ENCODE measurements at places on chromosomes 1 and 21. TPM values are rescaled to one million over a fixed set of nuclear protein-coding genes. Genes with fewer than 3 reads are reported as not detected.

GRCh38 chr1:53369761-53370160 lies 41.9 kb upstream of the LRP8 start:
- DNase-seq = peak; percentile 66

DNA sequence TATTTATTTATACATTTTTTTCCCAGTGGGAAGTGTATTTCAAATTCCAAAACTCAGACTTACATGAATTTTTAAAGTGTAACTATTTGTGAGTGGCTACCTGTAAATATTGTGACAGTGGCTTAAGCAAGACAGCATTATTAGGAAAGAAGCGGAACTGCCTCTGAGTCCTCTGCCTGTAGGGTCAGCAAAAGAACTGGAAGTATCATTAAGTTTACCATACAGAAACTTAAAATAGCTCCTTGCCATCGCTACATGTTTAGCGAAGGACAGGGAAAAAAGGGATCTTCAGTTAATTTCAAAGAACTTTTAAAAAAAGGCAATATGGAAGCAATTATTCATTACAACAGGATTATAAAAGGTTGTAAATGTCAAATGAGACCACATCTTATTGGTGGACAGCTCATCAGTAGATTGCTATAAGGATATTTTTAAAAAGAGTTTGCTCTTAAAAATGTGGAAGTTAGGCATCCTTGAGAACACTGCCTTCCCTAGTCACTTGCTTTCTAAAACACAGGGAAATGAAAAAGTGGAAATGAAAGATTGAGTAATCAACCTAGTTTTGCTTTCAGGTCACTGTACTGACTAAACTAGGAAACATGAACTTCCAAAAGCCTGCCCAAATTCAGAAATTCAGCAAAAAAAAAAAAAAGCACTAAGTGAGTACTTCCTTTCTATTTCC lies 39.2 kb downstream of the NSL1 start:
- DNase-seq = no peak

DNA sequence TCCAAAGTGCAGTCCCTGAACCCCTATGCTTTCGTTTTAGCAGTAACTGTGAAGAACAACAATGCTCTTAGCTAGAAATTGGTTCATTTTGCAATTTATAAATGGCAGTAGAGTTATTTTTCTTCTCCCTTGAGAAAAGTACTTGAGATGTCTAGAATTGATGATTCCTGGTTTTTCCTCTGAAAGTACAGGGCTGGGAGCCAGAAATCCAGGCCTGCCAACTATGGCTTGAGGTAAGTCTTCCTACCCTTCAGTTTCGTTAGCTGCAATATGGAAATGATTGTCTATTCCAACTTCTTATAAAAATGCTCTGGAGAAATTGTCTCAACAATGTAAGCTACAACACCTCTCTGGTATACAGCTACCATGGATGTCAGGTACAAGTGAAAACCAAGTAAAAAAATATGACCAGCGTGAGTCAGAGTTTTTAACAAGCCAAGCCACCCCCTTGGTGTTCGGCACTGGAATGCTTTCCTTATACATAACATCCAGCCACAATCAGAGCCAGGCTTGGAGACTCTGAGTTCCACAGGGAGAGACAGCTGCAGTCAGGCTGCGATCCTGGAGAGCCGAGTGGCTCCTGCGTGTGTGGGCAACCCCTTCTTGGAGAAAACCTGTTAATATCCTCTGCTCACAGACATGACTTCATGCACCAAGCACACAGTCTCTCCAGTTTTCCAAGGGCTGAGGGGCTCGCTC lies 22.0 kb downstream of the TSPAN2 start:
- no peak for DNase-seq

- no peak for DNase-seq
Observed at GRCh38 chr1:3067301-3067670, 1.7 kb upstream of the PRDM16 start.

GRCh38 chr1:204703268-204703664 lies 17.7 kb upstream of the LRRN2 start:
- no peak for DNase-seq

- no peak for DNase-seq
Observed at GRCh38 chr1:43402089-43402865, 12.6 kb downstream of the SZT2 start.

DNA sequence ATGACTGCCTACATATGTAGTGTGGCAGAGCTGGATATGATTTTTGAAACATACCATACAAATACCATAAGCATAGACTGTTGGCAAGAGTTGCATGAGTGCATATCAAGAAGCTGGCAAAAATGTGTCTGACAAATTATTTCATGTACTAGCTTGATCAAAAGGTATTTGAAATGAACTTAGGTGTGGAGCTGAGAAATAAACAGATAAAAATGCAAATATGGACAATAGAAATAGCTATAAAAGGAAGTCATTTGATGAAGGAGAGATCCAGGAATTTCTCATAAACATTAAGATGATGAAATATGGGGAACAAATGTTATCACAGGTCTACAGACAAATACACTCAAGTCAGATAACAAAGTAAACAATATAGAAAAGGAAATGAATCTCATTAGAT lies 609.1 kb downstream of the PTPRC start:
- DNase-seq = no peak

DNA sequence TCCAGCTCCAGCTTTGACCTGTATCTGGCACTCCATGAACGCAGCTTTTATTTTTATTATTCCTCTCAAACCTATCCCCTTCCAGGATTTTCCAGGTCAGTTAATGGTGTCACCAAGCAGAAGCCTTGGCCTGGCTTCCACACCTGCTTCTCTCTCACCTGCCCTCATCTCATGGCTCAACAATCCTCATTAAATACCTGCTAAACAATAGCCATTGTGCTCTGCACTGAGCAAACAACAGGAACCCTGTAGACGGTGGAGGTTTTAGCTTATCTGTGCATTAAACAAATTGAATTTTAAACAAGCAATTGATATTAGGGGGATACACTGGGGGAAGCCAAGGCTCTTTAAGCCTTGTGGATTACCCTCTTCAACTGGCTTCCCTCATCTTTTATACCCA lies 15.3 kb downstream of the PYCR2 start:
- no peak for DNase-seq

- DNase-seq = peak; percentile 84
Observed at GRCh38 chr1:150464422-150464826, 22.8 kb upstream of the TARS2 start.

- peak; percentile 69 for DNase-seq
Observed at GRCh38 chr1:58929671-58930325, 146.0 kb upstream of the JUN start.

DNA sequence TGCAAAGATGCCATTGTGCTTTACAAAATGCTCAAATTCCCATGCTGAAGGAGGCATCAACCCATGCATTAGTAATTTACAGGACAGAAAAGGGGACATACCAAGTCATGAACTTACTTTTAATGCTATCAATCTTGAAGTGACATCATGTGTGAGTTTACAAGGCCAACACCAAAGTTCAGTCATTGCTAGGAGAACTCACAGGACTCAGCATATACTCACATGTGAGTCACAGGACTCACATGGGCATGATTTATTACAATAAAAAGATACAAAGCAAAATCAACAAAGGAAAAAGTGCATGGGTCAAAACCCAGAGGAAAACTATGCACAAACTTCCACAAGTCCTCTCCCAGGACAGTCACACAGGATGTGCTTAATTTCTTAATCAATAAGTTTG lies 1656.0 kb downstream of the MRPL39 start:
- DNase-seq = no peak

DNA sequence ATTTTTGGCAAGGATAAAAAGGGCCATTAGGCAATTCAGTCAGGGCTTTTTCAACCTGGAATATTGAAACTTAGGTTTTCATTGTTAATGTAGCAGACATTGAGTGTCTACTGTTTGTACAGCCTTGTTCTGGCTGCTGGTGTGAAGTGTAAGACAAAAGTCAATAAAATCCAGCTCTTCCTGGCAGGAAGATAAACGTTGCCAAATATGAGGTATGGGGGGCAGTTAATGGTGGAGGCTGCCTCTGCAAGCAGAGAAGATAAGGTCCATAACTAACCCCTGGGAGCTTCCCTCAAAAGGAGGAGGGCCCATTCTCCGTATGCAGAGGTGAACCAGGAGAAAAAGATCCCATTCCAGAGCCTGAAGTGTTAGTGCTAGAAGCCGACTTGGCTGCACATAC lies 19.5 kb upstream of the SHE start:
- no peak for DNase-seq

DNA sequence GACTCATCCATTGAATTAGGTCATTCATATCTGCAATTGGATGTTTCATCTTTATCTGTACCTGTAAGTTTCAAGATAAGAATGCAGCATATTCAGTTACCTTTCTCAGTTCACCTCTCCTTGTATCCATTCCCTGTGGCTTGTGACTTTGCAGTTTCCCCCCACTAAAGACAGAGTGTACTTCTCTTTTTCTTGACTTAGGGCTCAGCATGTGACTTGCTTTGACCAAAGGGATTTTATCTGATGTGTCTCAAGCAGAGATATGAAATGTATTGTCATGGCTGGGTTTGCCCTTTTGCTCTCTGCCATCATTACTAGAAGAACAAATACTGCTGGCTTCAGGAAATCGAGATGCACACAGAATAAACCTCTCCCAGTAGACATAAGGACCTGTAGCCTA lies 754.8 kb downstream of the ADGRL2 start:
- DNase-seq = no peak

DNA sequence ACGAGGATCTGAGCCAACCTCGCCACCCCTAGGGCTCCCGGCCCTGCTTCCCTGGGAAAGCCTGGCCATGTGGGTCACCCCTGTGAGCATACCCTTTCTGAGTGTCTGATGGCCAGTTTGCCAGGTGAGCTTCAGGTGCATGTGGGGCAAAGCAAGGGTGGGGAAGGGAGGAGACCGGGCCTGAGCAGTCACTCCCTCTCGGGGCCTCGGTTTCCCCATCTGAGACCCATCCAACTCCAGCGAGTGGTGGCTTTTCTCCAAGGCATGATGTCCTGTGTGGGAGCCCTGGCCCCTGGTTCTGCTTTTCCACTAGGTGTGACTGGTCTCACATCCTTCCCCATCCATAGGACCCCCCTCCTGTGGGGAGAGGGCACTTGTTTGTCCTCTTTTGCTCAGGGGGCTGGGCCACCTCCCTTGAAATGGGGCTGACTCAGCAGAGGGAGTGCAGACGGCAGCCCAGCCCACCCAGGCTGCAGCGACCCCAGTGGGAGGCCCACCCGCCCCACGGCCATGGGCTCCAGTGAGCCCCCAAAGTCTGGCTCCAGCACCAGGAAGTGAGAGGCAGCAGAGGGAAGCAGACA lies 1.7 kb upstream of the WNT9A start:
- DNase-seq = peak; percentile 80

GRCh38 chr1:10196976-10197375 lies 13.4 kb upstream of the KIF1B start:
- no peak for DNase-seq

- DNase-seq = no peak
Observed at GRCh38 chr21:25626757-25627156, 12.3 kb upstream of the JAM2 start.

- DNase-seq = no peak
Observed at GRCh38 chr21:44547656-44548331, 3.5 kb downstream of the KRTAP10-2 start.

DNA sequence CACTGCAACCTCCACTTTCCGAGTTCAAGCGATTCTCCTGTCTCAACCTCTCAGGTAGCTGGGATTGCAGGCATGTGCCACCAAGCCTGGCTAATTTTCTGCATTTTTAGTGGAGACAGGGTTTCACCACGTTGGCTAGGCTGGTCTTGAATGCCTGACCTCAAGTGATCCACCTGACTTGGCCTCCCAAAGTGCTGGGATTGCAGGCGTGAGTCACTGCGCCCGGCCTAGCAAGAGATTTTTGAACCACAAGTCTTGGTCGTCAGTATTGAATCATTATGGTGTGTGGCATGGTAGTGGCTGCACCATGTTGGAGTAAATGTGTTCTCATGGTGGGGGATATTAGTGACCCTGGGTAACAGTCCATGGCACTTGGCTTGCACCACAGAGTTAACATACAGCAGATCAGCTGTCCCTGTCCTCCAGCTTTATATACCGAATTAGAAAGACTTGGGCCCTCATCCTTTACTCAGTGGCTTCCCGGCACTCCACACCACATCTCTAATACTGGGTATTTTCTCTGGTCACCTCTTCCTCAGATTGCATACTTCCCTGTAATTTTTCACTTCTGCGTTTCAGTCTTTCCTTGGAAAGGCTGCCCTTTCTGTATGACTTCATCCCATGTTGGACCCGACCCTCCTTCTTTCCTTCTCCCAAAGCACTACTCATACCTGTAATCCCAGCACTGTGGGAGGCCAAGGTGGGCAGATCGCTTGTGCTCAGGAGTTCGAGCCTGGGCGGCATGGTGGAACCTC lies 25.1 kb downstream of the AK4 start:
- no peak for DNase-seq

GRCh38 chr1:4603295-4604110 lies 50.9 kb upstream of the AJAP1 start:
- no peak for DNase-seq

DNA sequence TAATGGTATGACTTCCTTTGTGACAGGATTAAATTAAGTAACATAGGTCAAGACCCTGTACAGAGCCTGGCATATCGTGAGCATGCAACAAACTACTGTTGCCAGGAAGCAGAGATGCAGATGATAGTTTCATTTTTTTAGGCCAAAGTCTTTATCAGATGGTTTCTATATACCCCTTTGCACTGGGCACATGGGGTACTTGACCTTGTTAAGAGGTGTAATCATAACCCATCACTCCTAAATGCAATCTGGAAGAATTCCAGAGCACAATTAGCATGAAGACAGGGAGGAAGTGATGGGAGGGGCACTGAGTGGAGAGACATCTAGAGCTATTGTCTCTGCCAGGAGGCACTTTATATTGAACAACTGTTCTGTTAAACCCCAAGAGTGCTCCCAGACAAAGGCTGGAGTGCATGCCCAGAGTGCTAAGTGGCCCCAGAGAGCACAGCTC lies 22.1 kb downstream of the ZBTB17 start:
- DNase-seq = no peak

GRCh38 chr1:183548116-183548515 lies 42.1 kb downstream of the NCF2 start:
- no peak for DNase-seq

GRCh38 chr1:43982808-43983207 lies 3.8 kb downstream of the B4GALT2 start:
- DNase-seq = no peak

- DNase-seq = no peak
Observed at GRCh38 chr1:215083383-215083961, 935 bp downstream of the KCNK2 start.

The SMYD3 gene
- total RNA-seq = 22.8 TPM

The POLR3GL gene
- total RNA-seq = 21.7 TPM

The RGS13 gene
- not detected for total RNA-seq

The SELL gene
- not detected for total RNA-seq

The KCNK2 gene
- not detected for total RNA-seq

The LSM10 gene
- 48.2 TPM for total RNA-seq

The SYNC gene
- 23.0 TPM for total RNA-seq

The NIT1 gene
- total RNA-seq = 33.2 TPM

The LRRC3 gene
- 4.2 TPM for total RNA-seq

The WNT9A gene
- total RNA-seq = 4.9 TPM

The CHIA gene
- total RNA-seq = not detected

Data from osteocyte (in vitro differentiated cells).